ENCODE measurements at places on chromosomes 13 and 19.

- DNase-seq: no peak
These were observed 81.2 kb upstream of the STK24 start for GRCh38 chr13:98658131-98658530.

- peak; percentile 53 for DNase-seq
These were observed 29.2 kb downstream of the CSNK1G2 start for GRCh38 chr19:1970003-1970805.

DNA sequence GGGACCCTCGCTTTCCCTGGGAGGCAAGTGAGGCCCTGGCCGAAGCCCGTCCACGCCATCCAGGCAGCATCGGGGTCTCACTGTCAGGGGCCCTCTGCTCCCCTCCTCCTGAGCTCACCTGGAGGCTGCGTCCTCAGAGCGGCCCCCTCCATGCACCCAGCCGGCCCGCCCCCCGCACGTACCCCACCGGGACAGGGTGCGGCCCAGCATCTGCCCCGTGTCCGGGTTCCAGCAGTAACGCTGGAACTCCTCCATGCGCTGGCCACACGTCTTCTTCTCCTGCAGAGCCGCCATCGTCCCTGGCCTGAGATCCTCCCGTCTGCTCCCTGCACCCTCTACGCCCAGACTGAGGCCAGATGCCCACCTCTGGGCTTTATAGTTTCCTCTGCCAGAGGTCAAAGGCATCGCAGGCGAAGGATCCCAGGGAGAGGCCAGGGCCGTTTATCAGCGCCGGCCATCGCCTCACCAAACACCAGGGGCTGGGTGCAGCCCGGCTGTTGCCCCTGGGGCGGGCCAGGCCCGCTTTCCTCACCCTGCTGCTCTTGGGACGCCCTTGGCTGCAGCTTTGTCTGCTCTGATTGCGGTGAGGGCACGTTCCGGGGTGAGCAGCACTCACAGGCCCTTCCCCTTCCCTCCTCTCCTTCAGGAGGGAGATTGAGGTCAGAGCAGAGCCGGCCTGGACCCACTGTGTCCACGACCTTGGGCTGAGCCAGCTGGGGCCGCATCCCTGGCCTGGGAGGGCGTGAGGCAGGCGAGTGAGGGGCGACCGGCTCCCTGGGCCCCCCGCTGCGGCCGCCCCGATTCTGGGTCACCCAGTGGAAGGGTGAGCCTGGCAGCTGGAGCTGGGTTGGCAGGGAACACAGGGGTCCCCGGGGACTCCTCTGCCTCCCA, at the start of gene ATP4B:
Gene ATP4B, minus strand, starts transcription at position 348 of the 891 bp plus-strand sequence. Its CDS starts 54 bp downstream, at position 294.
- DNase-seq: no peak

DNA sequence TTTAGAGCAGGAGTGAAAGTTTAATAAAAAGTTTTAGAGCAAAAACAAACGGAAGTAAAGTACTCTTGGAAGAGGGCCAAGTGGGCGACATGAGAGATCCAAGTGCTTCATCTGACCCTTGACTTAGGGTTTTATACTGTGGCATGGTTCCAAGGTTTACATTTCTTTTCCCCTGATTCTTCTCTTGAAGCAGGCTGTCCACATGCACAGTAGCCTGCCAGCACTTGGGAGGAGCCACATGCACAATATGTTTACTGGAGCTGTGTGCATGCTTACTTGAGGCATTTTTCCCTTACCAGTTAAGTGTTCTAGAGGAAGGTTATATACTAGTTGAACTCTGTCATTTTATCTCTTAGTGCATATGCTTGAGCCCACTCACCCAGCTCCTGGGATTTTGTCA, 295.6 kb downstream of the TBC1D4 start:
- DNase-seq: no peak

GRCh38 chr19:57813919-57814504, 701 bp downstream of the ZNF552 start:
- no peak for DNase-seq

- no peak for DNase-seq
These were observed 14.6 kb downstream of the NACC1 start for GRCh38 chr19:13132471-13133180.

- DNase-seq: no peak
These were observed 7.6 kb downstream of the FNDC3A start for GRCh38 chr13:48983331-48983730.

GRCh38 chr13:51058461-51059167, 52.5 kb downstream of the C13orf42 start:
- no peak for DNase-seq

DNA sequence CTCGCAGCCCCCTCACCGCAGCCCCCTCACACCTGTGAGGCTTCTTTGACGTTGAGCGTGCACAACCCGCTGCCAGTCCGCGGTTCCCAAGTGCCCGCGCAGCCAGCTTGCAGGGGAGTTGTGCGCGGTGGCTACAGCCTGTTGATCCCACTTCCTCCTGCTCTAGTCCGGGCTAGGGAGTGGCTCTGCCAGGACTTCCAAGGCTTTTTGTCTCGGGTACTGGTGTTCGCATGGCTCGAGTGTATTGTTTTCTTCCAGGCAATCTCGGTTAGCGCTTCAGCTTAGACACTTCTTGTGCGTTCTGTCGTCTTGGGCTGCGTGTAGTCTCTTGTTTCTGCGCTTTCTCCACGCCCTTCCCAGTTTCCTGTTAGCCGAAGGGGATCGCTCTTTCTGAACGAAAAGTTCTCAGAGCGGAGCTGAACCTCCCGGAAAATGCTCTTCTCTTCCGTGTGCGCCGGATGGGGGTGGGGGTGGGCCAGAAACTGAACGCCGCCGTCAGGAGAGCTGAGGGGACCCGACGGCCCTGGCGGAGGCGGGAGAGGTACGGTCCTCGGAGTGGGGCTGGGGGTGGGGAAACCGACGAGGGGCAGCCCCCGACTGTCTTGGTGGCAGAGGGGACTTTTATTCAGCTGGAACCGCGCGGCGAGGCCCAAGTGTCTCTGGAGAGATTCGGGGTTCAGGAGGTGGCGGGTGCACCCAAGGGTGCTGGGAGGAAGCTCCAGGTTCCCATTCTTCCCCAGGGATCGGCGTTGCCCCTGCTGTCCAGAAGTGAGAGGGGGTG, 697 bp upstream of the DGKH start:
- peak; percentile 58 for DNase-seq

DNA sequence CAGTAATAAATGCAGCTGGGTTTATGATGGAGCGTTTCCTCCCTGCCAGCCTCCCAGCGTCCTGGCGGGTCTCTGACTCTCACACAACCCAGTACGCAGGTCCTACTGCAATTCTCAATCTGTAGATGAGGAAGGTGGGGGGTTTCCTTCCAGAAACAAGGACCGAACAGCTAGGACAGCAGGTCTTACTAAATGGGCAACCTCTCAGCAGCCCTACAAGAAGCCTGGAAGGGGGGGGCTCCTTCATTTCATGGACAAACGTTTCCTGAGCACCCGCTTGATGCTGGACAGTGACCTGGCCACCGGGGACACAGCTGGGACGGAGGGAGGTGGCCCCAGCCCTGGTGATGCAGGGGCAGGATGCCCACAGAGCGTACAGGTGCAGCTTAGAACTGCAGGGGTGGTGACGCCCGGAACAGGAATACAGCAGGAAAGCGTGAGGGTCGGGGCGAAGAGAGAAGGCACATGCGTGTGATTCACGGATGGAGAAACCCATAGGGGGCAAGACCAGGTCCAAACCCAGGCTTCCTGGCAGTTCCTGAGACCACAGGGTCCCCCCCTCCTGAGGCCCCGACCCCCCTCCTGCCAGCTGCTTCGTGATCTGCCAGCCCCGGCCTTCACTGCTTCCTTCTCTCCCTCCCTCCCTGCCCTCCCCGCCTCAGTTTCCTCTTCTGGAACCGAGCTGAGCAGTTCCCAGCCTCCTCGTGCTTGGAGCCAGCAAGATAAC, 732 bp upstream of the C2CD4C start:
- no peak for DNase-seq

- DNase-seq: no peak
These were observed 153.8 kb upstream of the SERP2 start for GRCh38 chr13:44219577-44220548.

GRCh38 chr19:4058693-4059452, 7.8 kb downstream of the ZBTB7A start:
- DNase-seq: peak; percentile 62

DNA sequence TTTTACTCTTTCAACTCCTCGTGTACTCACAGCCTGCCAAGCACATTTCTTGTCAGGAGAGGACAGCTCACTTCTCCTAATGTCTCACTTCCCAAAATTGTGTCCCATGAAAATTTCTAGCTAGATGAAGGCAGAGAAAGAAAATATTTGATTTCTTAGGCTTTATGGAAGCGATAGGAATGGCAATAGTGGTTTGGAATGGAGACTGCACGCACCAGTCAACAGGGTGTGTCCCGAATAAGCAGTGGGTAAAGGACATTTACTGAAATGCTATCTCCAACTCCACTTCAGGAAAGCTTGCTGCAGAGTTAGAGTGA, 321 bp upstream of the ZNF222 start:
- DNase-seq: no peak

GRCh38 chr19:49590971-49591730, at the start of gene PRR12:
PRR12 (plus strand) TSS chr19:49591182; CDS start chr19:49591655, 473 bp downstream.
- DNase-seq: peak; percentile 78

- DNase-seq: no peak
These were observed 31.0 kb downstream of the PAK4 start for GRCh38 chr19:39156326-39157230.

DNA sequence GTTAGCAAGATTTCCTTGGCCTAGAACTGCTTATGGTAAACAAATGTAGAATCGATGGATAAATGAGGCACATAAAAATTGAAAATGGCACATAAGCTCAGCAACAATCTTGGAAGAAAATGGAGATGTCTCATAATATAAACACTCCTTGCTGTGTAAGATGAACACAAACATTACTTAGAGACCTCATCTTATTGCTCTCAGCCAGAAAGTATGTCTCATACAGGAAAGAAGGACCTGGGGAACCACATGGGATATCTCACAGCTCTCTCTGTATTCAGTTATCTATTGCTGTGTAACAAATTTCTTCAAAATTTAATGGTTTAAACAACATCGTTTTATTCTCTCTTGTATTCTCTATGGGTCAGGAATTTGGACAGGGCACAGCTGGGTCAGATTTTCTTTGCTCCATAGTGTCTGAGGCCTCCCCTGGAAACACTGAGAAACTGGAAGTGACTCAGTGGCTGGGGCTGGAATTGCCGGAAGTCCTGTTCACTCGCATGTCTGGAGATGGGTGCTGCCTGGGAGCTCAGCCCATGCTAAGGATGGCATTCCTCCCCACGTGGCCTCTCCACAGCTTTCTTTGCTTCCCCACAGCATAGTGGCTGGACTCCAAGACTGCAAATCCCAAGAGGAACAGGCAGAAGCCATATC, 105.1 kb downstream of the NUFIP1 start:
- DNase-seq: no peak

GRCh38 chr13:112067116-112067741, at the start of gene SOX1:
SOX1 (plus strand) TSS chr13:112067149; CDS start chr13:112067659, 510 bp downstream.
- DNase-seq: no peak

- DNase-seq: peak; percentile 63
These were observed 4.0 kb upstream of the PRAM1 start for GRCh38 chr19:8506402-8506957.

DNA sequence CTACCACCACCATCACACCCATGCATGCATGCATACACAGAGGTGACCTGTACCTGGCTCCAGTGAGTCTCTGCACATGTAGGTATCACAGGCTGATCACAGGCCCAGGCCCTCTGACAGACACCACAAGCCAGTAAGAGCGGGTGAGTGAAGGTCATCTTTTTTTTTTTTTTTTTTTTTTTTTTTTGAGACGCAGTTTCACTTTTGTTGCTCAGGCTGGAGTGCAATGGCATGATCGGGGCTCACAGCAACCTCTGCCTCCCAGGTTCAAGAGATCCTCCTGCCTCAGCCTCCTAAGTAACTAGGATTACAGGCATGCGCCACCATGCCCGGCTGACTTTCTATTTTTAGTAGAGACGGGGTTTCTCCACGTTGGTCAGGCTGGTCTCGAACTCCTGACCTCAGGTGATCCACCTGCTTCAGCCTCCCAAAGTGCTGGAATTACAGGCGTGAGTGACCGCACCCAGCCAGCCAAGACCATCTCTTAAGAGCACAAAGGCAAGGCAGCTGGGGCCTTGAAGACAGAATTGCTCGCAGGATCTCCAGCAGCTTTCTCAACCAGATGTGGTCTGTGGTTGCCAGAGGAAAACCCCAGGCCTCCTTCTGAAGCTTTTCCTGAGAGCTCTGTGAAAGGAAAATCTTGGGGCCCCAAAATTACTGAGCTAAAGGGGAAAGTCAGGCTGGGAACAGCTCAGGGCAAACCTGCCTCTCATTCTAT, 3.2 kb upstream of the NKG7 start:
- DNase-seq: no peak

GRCh38 chr19:12786141-12786870, 5.0 kb upstream of the JUNB start:
- no peak for DNase-seq

DNA sequence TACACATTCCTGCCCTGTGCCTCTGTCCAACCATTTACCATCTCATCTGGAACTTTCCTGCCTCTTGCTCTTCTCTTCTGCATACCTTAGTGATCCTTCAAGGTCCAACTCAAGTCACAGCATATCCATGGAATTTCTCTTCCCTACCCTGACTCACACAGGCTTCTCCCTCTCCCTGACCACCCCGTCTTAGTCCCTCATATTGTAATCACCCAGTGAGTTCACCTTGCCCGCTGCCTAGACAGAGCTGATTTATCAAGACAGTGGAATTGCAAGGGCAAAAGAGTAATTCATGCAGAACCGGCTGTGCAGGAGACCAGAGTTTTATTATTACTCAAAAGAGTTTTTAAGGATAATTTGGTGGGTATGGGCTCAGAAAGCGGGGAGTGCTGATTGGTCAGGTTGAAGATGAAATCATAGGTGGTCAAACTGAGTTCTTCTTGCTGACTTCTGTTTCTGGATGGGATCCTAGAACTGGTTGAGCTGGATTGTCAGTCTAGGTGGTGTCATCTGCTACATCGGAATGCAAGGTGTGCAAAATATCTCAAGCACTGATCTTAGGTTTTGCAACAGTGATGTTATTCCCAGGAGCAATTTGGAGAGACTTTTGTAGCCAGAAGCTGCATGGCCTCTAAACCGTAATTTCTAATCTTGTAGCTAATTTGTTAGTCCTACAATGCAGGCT, 67.2 kb downstream of the HSPH1 start:
- DNase-seq: no peak

- DNase-seq: no peak
These were observed 76.1 kb downstream of the CYSLTR2 start for GRCh38 chr13:48729856-48730255.

GRCh38 chr13:50691681-50692263, 151.7 kb downstream of the DLEU7 start:
- DNase-seq: no peak

GRCh38 chr19:13428352-13428751, 77.9 kb downstream of the CACNA1A start:
- DNase-seq: peak; percentile 66

GRCh38 chr19:18802354-18802753, 11.2 kb upstream of the COMP start:
- DNase-seq: no peak

- no peak for DNase-seq
These were observed 7.9 kb upstream of the PEAK3 start for GRCh38 chr19:2289714-2290435.

DNA sequence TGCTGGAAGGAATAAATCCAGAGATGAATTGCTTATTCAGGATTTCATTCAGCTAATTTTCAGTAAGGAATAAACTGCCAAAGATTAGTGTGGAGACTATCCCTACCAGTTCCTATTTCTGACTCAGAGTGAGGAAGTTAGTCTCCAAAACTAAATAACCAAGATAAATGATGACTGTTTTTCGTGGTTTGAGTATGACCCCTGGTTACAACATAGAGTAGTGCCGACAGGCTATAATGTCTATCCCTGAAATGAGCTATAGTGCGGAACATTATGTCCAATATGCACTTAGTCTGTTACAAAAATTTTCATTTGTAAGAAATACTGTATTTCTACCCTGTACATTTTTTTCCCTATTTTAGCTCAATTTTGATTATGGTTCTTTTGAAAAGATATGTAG, 51.4 kb downstream of the NBEA start:
- DNase-seq: no peak

- DNase-seq: no peak
These were observed 167.0 kb upstream of the ZNF507 start for GRCh38 chr19:32178401-32178800.
